ENCODE measurements at places on chromosomes 11 and 22. TPM values are rescaled to one million over a fixed set of nuclear protein-coding genes. Genes with fewer than 3 reads are reported as not detected.

Gene SPI1
- total RNA-seq, result 3.6 TPM

Gene CHRDL2
- total RNA-seq, result 0.49 TPM

Gene SAA1
- total RNA-seq, result not detected

Gene NCR3LG1
- total RNA-seq, result 0.44 TPM

Gene MICAL2
- 12.9 TPM for total RNA-seq

Gene HORMAD2
- total RNA-seq, result not detected

Gene SPDYC
- total RNA-seq, result not detected

GRCh38 chr11:103618528-103618927 lies 417.9 kb upstream of the DDI1 start:
- no peak for DNase-seq

GRCh38 chr22:43666457-43666856 lies 145.6 kb downstream of the EFCAB6 start:
- peak; percentile 33 for DNase-seq

- DNase-seq, result no peak
Measured at GRCh38 chr11:113926273-113927197, 21.9 kb downstream of the HTR3B start.

GRCh38 chr11:117870103-117870952 lies 6.1 kb downstream of the FXYD6 start:
- DNase-seq, result peak; percentile 70

GRCh38 chr11:114880442-114880841 lies 202.1 kb downstream of the NXPE2 start:
- no peak for DNase-seq

- no peak for DNase-seq
Measured at GRCh38 chr11:34114471-34114870, 9.0 kb downstream of the NAT10 start.

DNA sequence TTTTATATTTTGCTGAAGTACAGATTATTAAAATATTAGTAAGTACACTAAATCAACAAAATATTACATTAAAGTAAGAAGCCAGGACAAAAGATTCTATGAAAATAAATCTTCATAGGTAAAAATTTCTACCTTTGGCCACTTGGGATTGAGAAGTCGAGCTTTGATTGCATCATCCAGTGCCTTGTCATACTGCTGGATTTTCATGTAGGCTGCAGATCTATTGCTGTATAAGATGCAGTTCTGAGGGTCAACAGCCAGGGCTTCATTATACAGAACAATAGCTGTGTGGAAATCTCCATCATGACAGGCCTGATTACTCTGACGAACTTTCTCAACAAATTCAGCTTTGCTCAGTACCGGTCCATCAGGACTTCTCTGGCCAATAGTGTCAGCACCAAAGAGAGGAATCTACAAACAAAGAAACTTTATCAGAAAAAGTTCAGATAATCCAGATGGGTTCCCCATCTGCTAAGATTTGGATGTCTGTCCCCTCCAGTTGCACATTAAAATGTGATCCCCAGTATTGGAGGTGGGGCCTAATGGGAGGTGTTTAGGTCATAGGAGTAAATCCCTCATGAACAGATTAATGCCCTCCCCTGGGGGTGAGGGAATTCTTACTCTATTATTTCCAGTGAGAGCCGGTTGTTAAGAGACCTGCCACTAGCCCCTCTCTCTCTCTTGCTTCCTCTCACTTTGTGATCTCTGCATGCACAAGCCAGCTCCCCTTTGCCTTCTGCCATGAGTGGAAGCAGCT lies 50.0 kb downstream of the TTC28 start:
- no peak for DNase-seq

GRCh38 chr22:24775769-24776492 lies 1.4 kb upstream of the PIWIL3 start:
- no peak for DNase-seq

DNA sequence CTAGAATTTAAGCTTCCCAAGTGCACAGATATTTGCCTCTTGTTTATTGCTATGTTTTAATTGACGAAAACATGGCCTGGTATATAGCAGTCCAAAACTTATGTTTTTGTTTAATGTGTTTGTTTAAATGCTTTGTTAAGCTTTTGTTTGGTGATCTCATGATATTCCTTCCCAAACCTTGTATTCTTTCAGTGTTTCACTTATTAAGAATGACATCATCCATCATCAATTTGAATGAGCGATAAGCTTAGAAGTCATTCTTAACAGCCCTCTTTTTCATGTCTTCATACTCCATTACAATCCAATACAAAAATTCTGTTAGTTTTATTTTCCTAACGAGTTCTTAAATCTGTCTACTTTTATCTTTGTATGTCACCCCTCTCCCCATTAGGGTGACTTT lies 206.0 kb downstream of the DYNC2H1 start:
- no peak for DNase-seq
